DMS79 treated with DMSO at 0.1 percent for 48 hours (cell line): ENCODE measurements at places on chromosomes 5 and 9.

DNA sequence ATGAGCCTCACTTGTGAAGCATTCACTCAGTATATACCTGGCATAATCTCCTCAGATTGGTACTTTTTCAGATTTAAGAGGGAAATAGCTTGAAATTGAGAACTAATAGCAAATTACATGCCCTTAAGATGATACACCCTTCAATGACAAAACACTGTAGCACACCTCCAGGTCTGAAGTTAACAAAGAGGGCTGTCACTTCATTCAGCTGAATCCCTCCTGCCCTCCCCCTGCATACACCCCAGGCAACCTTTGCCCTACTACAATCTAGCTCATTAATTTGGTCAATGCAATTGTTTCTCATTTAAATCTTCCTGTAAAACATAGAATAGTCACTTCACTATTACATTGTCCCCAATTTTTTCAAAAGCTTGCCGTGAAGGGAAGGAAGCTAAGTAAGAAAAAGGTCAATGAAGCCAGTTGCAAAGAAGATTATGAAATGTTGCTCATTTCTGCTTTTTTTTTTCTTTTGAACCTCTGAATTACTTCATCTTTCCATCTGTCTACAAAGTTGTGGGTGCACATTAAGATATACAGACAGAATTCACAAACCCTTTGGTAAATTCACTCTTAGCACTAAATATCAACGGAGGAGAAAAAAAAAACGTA lies 294.8 kb upstream of the PTGER4 start:
- DNase-seq = no peak

DNA sequence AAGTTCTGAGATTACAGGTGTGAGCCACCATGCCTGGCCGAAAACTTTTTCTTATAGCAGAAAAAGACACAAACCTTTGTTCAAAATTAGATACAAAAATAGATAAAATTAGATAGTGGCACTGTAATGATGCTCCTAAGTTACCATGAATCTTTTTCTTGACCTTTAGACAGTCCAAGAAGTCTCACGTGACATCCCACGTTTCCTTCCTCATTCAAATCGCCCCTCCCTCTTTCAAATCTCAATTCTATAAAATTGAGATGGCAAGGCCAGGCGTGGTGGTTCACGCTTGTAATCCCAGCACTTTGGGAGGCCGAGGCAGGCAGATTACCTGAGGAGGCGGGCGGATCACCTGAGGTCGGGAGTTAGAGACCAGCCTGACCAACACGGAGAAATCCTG lies 7.7 kb upstream of the ZCCHC10 start:
- DNase-seq = no peak

DNA sequence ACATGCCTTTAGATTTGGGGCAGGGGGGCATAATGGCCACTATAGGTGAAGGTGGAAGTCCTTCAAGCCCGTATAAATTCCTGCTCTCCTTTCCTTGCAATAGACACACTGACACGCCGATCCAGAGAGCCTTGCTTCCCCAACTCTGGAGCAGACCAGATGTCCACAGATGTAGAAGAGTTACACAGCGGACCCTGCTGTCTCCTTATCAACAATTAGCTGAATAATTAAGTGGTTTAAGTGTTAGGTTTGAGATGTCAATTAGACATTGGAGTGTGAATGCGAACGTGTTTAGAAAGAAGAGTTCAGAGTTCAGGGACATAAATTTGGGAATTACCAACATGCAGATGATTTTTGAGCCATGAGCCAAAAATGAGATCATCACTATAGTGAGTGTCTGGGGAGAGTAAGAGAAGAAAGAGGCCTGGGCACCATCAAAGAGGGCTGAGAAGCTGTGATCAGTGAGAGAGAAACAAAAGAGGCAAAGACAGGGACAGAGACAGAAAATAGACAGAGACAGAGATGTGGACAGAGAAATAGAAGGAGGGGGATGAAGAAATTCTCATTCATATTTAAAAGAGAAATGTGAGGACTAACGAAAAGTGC lies 734.4 kb upstream of the ADAMTS16 start:
- no peak for DNase-seq

DNA sequence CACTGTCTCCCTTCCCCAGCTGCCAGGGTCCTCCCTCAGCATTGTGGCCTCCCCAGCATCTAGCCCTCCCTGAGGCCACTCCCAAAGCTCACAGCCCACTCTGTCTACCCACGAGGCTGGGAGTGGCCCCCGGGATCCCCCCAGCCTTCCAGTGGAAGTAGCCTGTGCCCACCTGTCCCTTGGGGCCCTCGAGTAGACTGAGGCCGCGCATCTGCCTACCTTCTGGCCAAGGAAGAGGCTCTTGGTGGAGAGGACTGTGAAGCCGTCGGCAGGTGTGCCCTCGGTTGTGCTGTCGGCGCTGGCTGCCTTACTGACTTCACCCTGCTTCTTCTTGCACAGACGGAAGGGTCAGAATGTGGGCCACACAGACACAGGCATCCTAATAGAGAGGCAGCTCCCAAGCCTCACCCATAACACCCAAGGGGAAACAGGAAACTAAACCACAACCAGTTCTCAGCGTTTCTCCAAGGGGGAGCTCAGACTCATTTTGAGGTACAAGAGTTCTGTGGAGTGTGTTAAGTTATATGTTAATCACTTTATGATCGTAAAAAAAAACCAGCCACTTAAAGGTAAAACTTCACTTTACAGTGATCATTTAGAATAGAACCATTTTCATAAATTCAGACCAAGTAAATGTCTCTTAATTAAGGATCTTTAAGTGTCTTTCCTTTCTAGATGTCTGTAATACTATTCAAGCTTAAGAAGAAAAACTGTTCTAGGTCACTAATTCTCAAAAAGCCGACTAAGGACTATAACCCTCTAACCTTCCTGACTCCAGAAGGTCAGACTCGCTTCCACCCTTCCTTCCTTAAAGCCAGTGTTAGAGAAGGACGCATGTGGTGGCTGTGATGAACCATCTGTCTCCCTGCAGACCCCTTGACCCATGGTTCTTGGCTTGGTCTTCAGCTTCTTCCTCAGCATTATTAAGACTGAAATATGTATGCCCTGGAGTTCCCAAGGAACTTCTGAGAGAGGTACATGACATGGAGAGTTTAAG lies 38.5 kb downstream of the MACROH2A1 start:
- DNase-seq = no peak
